ENCODE measurements at places on chromosomes 7 and 10.

- DNase-seq, result no peak
Observed at GRCh38 chr10:20890491-20891337, 6.4 kb downstream of the NEBL start.

DNA sequence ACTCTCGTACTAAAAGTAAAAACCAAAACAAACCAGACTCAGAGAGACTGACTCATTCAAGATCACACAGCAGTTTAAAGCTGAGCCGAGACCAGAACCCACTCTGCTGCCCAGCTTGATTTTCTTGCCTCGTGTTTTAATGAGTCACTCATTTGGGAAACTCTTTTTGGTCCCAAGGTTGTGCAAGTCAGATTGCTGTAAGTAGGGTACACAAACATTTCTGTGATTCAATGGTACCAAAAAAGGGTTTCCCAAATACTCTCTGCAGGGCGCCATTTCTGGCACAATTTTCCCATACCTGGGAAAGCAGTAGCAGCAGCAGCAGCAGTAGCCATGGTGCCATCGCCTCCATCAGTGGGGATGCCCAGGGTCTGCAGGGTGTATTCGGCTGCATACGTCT lies 69.9 kb downstream of the ASAH2B start:
- DNase-seq, result no peak

- DNase-seq, result no peak
Observed at GRCh38 chr7:123643495-123644441, 11.9 kb upstream of the LMOD2 start.

DNA sequence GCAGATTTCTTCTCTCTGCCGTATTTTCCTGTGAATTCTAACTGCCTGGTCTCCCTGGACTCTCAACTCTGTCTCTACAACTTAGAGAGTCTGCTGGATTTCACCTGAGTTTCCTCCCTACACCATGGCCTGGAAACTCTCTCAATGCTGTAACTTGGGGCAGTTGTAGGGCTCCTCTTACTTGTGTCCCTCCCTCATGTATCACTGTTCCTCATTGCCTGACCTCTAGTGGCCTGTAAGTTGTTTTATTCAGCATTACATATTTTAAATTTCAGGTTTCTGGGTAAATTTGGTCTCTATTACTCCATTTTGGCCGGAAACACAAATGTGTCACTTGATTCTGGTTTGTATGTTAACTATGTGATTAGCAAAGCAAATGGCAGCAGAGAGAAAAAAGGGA lies 70.9 kb downstream of the DYNC1I1 start:
- no peak for DNase-seq

Measured in T-helper 2 cell (primary cell).